ENCODE measurements at places on chromosomes 1 and 21. TPM values are rescaled to one million over a fixed set of nuclear protein-coding genes. Genes with fewer than 3 reads are reported as not detected.

DNA sequence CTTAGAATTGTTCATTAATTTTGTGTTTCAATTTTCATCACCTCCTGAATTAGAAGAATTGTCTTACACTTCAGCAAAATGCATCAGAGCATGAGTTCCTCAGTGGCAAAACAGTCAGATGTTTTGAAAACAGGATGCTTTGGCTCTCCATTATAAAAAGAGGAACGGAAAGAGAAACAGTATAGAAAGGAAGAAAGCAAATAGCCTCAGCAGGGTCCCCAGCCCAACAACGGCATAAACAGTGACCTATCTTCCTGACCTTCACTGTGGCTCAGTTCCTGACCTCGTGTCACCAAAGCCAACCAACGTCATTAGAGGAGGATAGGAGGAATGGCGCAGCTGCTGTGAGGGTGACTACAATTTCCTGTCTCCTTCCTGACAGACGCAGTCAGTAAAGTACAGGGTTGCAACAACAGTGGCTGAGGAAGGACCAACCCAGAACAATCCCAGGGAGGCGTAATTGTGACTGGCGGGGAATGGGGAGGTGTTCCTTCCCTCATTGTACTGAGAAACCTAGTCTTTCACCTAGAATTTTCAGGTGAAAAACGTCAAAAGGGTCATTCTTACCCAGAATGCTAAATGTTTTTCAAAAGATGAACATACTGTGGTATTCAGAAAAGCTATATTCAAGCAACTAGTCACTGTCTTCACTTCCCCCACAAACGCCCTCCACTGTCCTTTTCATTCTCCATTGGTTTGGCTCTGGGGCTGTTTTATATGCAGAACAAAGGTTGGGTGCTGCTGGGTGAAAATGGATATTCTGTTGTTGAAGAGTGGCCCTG, 197.9 kb upstream of the SGIP1 start:
- peak; percentile 45 for DNase-seq

Gene RGS4
- total RNA-seq, result 0.66 TPM

GRCh38 chr1:192574073-192574472, 1.5 kb upstream of the RGS1 start:
- no peak for DNase-seq

- DNase-seq, result no peak
Observed at GRCh38 chr1:184242507-184242943, 144.3 kb upstream of the C1orf21 start.

Gene PLCH2
- 0.90 TPM for total RNA-seq

Gene PAQR6
- 0.61 TPM for total RNA-seq

DNA sequence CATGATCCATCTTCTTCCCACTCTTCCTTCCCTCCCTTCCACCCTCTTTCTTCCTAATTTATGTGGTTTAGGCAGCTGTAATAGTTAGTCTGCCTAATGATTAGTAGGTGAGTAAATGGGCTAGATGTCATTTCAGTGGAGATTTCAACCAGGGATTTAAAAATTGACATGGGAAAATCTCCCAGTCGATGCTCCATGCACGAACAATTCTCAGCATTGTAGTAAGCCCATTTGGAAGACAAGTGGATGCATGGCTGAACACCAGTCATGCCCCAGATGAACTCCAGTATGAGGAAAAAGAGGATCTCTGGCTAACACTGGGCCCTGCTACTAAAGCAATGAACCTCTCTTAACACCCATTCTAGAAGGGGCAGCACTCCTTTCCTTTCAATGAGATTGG, 25.3 kb downstream of the CHI3L2 start:
- DNase-seq, result no peak
